NCI-H187 (cell line): ENCODE measurements at places on chromosomes 2 and 18.

GRCh38 chr2:226031647-226032501, 632.4 kb downstream of the NYAP2 start:
- DNase-seq = no peak

DNA sequence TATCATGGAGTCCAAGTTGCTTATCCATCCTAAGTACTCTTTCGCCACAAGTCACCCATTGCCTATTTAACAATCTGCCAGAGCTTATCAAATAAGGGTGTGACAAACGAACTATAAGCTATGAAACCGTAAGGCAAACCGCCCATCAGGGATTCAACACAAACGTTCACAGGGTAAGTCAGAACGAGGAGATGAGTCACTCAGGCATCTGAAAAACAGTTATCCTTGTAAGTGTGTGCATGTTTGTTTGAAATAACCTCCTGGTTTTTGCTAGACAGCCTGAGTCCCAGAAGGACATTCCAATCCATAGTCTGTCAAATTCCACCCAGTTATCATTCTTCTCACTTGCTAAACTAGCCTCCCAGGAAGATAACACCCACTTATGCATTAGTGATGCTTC, 299.1 kb downstream of the PAX3 start:
- no peak for DNase-seq

- no peak for DNase-seq
Observed at GRCh38 chr2:30934066-30934465, 126.8 kb upstream of the CAPN13 start.

GRCh38 chr2:20650877-20651730, at the start of gene HS1BP3:
Gene HS1BP3, minus strand, starts transcription at chr2:20651098. Its CDS starts 35 bp downstream, at chr2:20651063.
- peak; percentile 85 for DNase-seq

DNA sequence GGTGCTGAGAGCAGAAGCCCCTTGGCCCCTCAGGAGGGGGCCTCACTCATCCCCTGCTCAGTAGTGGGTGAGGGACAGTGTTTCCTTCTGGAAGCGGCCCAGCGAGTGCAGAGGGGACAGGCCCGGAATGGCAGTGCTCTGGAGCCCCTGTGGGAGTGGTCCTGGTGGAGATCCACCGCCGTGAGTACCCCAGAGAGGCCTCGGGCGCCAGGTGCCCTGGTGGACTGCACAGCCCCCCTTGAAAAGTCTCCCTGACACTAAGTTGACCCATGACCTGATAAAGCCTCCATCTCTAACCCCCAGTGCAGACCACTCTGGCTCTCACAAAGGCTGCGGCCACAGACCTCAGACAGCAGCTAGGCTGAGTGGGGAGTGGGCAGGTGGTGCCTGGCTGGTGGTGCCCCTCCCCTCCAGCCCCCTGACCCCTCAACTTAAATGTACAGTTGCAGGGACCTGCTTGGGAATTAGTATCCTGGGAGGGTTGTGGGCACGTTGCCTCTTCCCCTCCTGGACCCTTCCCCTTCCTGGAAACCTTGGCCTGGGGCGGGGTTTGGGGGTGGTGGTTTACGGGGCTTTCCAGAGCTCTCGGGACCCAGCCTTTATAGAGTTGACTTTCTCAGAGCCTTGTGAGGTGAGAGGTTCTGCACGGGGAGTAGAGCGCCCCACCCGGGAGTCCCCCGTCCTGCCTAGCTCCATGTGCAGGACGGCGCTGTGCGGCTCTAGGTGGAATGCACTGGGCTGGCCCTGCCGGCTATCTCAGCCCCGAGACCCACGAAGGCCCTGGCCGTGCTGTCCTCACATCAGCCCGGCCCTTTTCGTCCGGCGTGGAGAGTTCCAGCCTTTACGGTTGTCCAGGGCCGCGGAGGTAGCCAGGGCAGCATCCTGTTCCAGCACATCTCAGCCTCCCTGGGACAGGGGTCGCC, 62.7 kb downstream of the RTP5 start:
- DNase-seq = no peak
